ENCODE measurements at places on chromosomes 11 and 22.

DNA sequence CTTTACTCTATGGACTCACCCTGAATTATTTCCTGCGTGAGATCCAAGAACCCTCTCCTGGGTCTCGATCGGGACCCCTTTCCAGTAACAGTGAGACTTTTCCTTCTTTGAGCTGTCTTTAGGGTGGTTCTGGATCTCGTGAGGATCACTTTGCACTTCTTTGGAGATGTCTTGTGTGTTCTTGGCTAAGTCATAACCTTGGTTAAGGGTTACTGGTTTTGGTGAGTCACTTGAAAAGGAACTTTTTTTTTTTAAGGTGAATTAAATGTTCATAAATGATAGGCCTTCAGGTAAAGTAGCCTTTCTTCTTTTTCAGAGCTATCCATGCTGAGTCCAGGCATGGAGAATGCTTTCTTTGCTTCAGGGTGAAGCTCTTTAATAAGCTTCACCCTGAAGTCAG, 19.4 kb upstream of the GSTP1 start:
- DNase-seq, result no peak

GRCh38 chr22:35154937-35155387, 89.0 kb downstream of the ISX start:
- DNase-seq, result peak; percentile 4

- no peak for DNase-seq
Measured at GRCh38 chr11:77107950-77108349, 5.3 kb downstream of the OMP start.

- no peak for DNase-seq
Measured at GRCh38 chr11:19789835-19790710, 77.4 kb downstream of the NAV2 start.

- no peak for DNase-seq
Measured at GRCh38 chr11:89437317-89437716, 53.9 kb downstream of the NOX4 start.

GRCh38 chr11:12842933-12843636, 166.0 kb upstream of the RASSF10 start:
- DNase-seq, result no peak

- DNase-seq, result no peak
Measured at GRCh38 chr22:23044570-23044969, 25.7 kb upstream of the GNAZ start.

DNA sequence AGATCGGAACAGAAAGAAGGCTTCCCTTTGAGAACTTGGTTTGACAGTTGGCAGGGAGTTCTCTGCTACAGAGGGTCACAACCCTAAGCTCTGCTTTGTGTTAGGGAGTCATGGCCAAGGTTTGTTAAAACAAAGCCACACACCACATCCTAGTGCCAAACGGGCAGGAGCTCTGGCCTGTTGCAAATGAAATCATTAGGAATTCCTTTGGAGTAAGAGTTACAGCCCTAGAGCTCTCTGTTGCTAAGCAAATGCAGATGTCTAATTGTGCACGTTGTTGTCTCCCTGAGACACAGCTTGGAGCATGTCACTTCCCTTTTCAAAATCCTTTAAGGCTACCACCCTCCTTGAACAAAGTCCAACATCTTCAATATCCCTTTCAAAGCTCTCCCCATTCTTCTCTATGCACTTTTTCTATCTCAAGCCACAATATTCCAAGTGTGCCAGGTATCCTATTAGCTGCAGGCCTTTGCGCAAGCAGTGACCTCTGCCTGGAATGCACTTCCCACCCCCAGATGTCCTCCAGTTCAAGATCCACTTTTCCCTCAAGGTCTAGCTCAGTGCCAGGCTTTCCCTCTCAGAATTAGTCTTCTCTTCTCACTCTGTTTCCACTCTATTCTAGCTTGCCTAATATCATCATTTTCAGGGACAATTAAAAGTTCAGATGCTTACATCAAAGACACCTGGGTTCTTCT, 253.7 kb upstream of the POU2AF2 start:
- DNase-seq, result no peak

- no peak for DNase-seq
Measured at GRCh38 chr11:26983645-26984044, 10.3 kb upstream of the FIBIN start.

GRCh38 chr11:40280159-40281051, 1179.0 kb downstream of the LRRC4C start:
- DNase-seq, result no peak

All from stimulated activated CD4-positive, alpha-beta T cell treated with anti-CD3 and anti-CD28 coated beads, Interleukin-1b, Interleukin-23, amount 100 ng/mL, for 1 hour (primary cell).